ENCODE measurements at places on chromosomes 1 and 21. TPM values are rescaled to one million over a fixed set of nuclear protein-coding genes. Genes with fewer than 3 reads are reported as not detected.

DNA sequence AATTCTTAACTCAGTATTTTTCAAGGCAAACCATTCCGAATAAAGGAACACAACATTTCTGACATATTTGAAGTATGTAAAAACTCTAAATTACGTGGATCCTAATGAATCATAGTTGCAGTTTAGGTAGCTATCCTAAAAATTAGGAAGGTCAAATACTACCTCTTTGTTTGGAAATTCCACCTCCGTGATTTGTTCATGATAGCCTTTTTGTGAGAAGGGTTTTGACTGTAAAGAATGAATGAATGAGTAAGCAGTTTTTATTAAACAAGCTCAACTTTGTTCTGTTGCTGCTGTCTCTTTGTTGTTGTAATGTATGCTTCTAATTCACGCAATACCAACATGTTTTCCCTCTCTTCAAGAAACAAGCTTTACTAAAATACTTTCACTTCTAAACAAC lies 840.4 kb downstream of the USP25 start:
- H3K27me3 ChIP-seq = no peaks in the 10 kb centered on the region
- no peaks in the 10 kb centered on the region for H3K4me1 ChIP-seq
- H3K4me3 ChIP-seq = no peak overlapping the region
- H3K27ac ChIP-seq = no peak overlapping the region
- H3K36me3 ChIP-seq = no peaks in the 10 kb centered on the region
- DNase-seq = no peak

Gene EVI5
- total RNA-seq = 35.9 TPM

Gene LMX1A
- 0.05 TPM for total RNA-seq

Gene DARS2
- 13.0 TPM for total RNA-seq

Data from liver (tissue), 10 donors.